Central memory CD8-positive, alpha-beta T cell (primary cell): ENCODE measurements at places on chromosomes 2 and 18.

DNA sequence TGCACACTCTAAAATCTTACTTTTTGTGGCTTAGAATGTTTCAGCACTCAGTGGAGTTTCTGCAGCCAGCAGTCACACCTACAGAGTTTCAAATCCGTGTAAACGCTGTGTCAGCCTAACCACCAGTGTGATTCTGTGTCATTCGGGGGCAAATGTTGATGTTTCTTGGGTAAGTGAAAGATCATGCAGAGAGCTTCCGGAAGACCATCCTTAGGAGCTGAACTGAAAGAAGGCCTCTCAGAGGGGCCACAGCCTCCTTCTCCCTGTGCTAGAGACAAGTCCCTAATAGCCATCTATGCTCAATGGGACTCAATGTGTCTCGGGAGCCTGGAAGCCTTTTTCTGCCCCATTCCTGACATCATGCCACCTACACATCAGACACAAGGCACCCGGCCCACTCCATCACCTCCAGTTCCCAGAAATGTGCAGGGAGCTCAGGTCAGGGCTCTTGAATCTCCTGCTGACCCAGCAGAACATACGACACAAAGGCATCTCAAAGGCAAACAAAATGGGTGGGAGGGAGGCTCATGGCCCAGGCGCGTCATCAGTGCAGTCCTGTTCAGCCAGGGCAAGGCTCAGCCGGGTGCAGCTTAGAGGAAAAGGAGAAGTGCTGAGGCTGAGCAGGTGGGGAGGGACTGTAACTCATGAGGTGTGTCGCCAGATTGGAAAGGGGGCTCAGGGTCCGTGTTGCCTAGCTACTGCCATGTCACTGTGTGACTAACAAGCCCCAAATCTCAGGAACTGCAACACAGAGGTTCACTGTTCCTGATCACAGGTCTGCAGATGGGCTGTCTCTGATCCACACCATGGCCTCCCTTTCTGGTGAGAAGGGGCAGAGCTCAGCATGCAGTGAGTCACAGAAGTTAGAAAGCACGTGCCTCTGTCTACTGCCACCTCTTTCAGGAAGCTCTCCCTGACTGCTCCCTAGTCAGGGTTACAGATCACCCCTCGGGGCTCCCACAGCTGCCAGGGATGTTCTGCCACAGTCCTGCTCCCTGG lies 82.0 kb downstream of the SMAD7 start:
- DNase-seq: peak; percentile 67

- DNase-seq: no peak
Measured at GRCh38 chr2:38690499-38691420, 24.8 kb downstream of the GALM start.

DNA sequence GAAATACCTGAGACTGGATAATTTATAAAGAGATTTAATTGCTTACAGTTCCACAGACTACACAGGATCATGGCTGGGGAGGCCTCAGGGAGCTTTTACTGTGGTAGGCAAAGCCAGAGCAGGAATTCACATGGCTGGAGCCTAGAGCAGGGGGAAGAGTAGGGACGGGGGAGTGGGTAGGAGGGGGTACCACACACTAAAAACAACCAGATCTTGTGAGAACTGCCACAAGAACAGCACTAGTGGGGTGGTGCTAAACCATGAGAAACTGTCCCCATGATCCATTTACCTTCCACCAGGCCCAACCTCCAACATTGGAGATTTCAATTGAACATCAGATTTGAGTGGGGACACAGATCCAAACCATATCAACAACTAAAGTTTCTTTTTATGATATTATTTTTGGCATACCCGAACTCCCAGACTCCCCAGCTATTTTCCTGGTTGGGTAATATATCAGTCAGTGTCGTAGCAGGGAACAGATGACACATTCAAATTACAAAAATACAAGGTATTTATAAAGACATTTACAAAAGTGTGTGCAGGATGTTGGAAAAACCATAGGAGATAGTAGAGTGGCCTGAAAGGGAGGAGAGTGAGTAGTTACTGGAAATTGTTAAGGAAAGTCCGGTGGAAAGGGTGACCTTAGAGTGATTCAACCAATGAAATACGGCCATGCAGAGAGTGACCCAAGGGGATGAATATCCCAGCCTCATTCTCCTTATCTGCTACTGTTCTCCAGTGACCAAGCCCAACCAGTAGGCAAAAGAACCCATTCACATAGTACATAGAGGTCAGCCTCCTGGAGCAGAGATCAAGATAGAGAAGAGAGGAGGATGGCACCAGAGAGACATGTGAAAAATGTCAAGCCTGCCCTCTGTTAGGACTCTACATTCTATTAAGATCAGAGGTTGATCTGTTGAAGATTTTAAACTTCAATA lies 8.8 kb downstream of the RPL37A start:
- no peak for DNase-seq

GRCh38 chr2:81872006-81872405 lies 1567.5 kb upstream of the LRRTM1 start:
- DNase-seq: no peak

DNA sequence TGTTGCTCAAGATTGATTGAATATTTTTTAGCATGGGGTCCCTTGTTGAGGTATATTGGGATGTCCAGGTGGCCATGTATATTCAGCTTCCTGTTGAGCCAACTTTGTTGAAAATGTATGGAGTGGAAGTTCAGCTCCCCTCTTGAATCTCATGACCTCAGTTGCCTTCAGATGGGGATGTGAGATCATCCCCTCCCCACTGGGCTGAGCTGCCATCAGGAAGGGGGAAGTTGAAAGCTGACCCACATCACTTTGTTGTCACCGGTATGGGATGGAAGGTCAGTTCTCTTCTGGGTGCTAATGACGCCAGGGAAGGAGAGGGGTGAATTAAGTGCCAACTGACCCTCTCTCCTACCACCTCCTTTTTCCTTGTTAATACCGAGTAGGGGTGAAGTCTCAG lies 33.9 kb downstream of the ACOXL start:
- DNase-seq: no peak

- DNase-seq: no peak
Measured at GRCh38 chr18:48194591-48195181, 214.5 kb downstream of the ZBTB7C start.

GRCh38 chr2:105781274-105781978 lies 36.7 kb downstream of the NCK2 start:
- DNase-seq: no peak

DNA sequence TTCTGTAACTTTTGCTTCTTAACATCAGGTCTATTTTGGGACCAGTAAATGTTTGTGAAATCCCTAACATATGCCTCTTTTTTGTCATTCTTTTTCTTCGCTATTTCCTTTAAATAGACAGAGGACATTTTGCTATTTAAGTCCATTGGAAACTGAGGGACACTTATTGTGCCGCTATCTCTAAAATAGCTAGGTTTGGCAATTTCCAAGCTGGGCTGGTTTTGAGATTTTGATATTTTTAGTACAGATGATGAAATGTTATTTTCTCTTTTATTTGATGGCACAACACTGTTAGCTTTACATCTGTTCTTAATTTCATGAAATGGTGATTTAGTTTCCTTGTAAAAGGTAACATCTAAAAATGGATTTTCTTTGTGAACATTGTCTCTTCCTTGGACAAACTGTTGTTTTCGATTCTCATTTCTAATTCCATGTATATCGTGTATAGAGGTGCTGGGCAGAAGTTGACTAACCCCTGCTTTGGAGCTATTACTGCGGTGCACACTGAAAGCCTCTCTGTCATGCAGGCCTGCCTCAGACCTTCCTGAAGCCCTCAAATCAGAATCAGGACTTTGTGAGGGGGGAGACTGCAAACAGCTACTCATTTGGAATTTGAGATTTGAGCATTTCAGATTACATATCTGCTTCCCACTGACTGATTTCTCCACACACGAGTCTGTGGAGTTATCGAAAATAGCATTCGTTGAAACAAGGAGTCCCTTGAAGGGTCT lies 594 bp downstream of the RAD51AP2 start:
- DNase-seq: no peak

DNA sequence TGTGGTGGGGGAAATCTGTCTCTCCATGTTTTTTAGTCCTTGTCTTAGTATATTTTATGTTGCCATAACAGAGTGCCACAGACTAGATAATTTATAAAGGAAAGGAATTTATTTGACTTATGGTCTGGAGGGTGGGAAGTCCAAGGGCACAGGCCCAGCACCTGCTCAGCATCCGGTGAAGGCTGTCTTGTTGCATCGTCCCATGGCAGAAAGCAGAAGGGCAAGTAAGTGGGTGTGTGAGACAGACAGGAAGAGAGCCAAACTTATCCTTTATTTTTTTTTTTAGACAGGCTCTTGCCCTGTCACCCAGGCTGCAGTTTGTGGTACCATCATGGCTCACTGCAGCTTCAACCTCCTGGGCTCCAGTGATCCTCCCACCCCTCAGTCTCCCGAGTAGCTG lies 98.1 kb downstream of the HS1BP3 start:
- DNase-seq: no peak

- no peak for DNase-seq
Measured at GRCh38 chr2:36664696-36665076, 31.8 kb upstream of the VIT start.

DNA sequence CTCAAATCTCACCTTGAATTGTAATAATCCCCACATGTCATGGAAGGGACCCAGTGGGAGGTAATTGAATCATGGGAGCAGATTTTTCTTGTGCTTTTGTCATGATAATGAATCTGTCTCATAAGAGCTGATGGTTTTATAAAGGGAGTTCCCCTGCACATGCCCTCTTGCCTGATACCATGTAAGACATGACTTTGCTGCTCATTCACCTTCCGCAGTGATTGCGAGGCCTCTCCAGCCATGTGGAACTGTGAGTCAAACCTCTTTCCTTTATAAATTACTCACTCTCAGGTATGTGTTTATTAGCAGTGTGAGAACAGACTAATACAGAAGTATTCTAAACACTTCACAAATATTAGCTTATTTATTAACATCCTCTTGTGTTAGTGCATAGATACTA lies 516.7 kb downstream of the LRRTM4 start:
- DNase-seq: no peak

- no peak for DNase-seq
Measured at GRCh38 chr18:33873112-33873511, 295.1 kb downstream of the ASXL3 start.

- no peak for DNase-seq
Measured at GRCh38 chr2:55968941-55969340, 45.4 kb upstream of the EFEMP1 start.

DNA sequence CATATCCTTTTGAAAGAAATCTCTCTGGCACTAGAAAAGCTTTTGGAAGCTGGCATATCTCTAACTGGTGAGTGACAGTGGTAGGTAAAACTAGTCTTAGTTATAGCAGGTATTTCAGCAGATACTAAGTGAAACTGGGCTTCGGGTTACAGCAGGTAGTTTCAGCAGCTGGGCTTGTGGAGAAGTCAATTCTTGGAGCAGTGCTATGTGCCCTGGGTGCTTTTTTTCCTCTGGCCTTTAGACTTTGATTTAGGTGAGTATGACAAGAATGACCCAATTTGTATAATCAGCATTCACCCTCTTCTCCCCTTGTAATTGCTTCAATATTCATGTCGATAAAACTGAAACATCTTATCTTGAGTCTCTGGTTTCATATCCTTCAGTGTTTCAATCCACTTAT lies 123.1 kb downstream of the KYNU start:
- DNase-seq: no peak

DNA sequence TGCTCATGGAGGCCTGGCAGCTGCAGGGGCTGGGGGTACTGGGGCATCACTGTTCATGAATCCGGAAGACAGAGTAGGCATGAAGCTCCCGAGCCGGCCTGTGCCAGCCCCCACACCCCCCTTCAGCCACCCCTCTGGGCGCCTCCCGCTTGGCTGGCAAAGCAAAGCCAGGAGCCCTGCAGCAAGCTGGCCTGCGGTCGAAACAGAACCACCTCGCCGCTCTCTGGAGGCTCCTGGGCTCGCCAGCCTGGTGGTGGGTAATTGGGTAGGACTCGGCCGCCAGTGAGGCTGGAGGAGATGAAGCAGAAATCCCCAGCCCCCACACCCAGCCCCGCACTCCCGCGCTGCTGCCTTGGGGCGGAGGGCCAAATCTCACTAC lies 70.9 kb upstream of the GPC1 start:
- DNase-seq: no peak
